ENCODE measurements at places on chromosomes 13 and 19.

DNA sequence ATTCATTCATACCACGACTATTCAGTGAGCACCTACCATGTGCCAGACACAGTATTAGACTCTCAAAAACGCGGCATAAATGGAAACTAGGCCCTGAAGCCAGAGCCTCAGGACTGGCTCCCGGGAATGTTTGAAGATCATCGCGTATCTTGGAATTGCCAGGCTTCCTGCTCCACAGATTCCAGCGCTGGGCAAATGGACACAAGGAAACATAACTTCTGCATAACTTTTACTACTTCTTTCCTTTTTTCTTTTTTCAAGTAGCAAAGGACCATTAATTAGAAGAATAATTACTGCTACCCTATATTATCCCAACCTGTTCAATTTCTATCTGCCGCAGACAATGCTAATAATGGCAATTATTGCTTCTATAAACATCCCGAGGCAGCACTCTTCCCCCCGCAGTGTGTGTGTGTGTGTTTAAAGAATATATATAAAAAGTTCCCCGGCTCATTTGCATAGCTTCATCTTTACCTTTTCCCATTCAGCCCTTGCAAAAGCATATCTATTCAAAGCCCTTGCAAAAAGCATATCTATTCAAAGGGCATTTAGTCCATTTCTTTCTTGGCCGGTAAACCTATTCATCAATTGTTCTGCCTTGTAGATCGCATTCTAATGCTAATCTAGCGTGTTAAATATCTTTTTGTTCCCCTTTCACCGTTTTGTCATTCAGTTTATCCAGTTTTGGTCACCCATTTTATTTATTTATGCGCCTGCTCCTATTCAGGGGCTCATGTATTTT lies 6.1 kb downstream of the SOX21 start:
- no peak for DNase-seq

DNA sequence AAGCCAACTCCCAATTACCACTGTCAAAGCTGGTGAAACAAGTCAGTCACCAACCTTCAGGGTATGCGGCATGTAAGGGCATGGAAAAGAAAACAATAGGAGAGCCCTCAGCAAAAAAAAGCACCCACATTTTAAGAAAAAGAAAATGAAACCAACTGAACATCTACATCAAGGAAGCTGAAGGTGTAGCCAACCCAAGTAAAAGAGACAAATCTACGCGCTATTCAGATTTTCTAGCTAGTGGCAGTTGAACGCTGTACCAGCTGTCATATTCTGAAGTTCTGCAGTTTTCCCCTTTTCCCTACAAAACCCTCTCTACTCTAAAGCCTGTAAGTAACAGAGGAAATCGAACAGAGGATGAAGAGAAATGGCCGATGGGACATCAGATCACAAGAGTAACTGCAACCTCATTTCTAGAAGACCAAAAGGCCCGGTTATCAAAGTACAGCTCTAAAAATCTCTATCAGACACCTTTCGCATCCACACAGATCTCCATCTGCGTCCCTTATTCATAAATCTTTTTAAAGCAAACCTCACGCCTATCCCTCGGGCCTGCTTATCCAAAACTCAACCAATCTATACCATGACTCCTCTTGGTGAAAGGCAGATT lies 1.4 kb downstream of the MYCBP2 start:
- DNase-seq, result no peak

DNA sequence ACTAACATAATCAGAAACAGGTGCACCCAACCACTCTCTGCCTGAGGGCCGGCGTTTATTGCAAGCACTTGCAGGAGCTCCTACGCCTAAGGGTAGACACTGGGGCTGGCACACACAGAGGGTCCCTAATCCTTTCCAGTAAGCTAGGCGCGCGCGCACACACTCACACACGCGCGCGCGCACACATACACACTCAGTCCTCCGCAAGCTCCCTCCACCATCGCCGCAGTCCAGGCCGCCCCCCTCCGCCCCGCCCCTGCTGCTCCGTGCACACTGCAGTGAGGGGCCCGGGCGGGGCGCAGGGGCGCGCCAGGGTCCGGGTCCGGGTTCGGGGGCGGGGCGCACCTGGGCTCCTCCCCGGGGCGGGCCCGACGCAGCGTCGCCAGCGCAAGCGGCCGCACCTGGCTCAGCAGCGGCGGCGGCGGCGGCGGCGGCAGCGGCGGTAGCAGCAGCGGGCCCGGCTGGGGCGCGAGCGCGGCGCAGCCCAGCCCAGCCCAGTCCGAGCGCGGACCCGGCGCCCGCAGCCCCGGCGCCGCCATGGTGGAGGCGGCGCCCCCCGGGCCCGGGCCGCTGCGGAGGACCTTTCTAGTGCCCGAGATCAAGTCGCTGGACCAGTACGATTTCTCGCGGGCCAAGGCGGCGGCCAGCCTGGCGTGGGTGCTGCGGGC lies at the start of gene CAMSAP3:
CAMSAP3 (plus strand) TSS at position 398 of the 668 bp plus-strand sequence; CDS start at position 538, 140 bp downstream.
- peak; percentile 85 for DNase-seq

- no peak for DNase-seq
Measured at GRCh38 chr13:98427331-98427995, 149.4 kb downstream of the STK24 start.

DNA sequence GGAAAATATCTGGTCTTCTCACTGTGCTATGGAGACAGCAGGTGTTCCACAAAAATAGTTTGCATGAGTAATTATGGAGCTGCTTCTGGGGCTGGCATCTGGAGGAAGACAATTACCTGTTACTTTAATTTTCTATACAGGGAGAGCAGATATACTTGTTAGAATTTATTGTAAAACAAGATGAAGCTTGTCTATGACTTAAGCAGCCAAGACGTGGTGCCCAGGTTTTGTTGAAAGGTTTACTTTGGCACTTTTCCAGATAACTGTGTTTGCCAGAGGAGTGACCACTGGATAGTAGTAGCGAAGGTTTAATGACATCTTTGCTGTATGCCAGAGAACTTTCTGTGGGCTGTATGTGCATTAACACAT lies 134.5 kb upstream of the KL start:
- DNase-seq, result no peak

DNA sequence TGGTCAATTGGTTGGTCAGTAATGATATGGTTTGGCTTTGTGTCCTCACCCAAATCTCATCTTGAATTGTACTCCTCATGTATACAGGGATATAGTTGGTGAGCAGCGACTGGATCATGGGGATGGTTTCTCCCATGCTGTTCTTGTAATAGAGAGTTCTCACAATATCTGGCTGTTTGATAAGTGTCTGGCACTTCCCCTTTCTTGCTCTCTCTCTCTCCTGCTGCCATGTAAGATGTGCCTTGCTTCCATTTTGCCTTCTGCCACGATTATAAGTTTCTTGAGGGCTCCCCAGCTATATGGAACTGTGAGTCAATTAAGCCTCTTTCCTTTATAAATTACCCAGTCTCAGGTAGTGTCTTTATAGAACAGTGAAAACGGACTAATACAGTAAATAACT lies 120.7 kb downstream of the TRPC4 start:
- DNase-seq, result no peak

- no peak for DNase-seq
Measured at GRCh38 chr19:19571071-19571786, 33.2 kb downstream of the CILP2 start.

- peak; percentile 82 for DNase-seq
Measured at GRCh38 chr19:18469069-18469846, 31.3 kb upstream of the ISYNA1 start.

- DNase-seq, result no peak
Measured at GRCh38 chr13:90628471-90628870, 719.0 kb upstream of the MIR17HG start.

DNA sequence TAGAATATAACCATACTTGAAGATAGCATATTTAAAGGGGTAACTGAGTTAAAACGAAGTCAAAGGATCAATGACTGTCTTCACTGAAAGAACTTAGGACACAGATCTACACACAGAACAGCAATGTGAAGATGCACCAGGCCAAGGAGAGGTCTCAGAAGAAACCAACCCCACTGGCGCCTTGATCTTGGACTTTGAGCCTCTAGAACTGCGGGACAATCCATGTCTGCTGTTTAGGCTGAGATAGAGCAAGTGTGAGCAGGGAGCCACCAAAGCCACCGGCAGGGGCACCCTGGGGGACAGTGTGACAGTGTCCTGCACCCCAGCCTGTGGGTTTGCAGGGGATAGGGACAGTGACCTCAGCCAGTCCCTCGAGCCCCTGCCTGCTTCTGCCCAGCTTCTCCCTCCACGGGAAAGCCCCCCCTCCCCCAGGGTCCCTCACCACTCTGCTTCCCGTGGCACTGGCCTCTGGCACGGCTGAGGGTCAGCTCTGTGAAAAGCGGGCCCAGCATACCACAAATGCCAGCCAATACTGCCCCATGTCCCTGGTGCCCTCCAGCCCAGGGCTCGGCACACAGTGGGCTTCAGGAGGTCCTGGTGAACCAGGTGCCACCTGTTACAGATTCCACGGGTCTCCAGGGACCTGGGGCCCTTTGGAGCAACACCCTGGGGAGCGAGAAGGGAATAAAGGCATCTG lies 40.8 kb downstream of the KLF2 start:
- DNase-seq, result no peak

- DNase-seq, result no peak
Measured at GRCh38 chr19:13122275-13122878, 4.3 kb downstream of the NACC1 start.

DNA sequence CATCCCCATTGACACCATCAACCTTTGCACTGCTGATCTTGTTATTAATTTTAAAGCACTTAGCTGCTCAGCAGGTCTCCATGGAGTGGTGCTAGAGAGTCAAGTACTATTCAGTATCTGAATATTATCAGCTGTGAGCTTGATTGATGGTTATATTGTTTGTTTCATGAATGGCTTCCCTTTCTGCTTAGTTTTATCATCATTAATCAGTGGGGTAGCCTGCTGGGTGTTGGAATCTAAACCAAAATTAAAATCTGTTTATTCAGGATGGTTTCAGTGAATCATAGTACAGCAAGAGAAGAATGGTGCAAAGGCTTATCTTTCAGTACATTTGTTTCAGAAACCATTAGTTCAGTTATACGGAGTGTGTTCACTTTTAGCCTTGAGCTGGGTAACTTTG lies 42.5 kb upstream of the SCEL start:
- no peak for DNase-seq

GRCh38 chr19:42290523-42291434 lies 11.2 kb upstream of the PRR19 start:
- no peak for DNase-seq

DNA sequence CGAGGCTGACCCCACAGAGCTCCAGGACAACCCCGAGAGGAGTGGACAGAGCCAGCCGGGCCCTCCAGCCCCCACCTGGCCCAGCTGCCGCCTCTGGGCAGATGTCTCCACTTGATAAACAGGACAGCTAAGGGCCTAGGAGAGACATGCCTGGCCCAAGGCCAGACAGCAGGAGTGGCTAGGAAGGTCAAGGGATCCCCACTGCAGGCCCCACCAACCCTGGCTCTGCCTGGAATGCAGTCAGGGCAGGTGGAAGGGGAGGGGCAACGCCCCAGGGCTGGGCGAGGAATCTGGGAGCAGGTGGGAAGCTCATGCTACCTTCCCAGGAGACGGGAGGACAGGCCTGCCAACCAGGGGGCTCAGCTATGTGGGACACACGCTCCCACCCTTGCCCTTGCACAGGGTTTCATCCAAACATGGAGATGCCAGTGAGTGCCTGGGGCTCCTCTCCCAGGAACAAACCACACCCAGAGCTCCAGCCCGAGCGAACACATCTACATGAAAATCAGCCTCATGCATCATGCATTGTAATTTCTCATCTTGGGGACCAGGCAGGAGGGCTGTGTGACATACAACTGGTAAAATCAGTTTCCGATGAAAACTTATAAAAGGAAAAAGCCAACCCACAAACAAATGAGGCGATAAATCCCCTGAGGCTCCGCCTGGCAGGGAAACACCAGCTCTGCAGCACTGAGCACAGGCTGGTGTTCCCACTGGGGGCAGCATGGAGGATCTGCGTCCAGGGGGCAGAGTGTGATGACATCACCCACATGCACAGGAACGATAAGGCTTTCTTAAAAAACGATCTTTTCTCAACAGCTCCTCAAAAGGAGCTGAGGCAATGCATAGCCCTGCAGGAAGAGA lies 25.0 kb downstream of the SH3GL1 start:
- peak; percentile 83 for DNase-seq

DNA sequence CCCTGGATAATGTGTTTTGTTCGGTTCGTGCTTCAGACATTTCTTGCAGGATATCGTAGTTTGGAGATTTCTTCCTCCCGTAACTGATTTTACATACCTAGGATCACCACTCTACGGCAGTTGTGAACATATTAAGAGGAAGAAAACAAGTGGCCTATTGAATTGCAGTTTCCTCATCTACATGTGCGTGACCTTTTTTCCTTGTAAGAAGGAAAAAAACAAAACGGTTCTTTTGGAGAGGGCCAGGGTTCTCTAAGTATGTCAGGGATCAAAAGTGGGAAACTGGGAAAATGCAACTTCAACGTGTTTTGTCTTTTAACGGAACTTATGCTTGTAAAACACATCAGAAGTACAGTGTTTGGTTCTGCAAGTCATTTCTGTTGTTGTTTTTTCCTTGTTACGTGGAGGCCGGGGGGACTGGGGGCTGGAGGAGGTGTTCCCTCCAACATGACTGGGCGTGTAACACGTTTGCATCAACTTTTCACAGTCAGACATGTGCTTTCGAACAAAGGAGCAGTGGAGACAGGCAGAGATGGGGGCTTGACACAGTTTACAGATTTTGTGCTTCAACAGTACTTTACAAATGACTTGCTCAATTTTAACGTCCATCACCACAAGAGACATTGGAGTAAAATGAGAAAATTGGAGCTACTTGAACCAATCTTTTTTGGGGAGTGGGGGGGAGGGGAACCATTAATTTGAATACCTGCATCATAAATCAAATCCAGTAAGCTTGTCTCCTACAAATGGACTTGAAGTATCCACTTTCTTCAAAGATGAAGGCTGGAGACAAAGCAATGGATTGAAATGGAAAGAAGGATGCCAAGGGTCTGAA lies 3.8 kb downstream of the ZC3H4 start:
- DNase-seq, result no peak

DNA sequence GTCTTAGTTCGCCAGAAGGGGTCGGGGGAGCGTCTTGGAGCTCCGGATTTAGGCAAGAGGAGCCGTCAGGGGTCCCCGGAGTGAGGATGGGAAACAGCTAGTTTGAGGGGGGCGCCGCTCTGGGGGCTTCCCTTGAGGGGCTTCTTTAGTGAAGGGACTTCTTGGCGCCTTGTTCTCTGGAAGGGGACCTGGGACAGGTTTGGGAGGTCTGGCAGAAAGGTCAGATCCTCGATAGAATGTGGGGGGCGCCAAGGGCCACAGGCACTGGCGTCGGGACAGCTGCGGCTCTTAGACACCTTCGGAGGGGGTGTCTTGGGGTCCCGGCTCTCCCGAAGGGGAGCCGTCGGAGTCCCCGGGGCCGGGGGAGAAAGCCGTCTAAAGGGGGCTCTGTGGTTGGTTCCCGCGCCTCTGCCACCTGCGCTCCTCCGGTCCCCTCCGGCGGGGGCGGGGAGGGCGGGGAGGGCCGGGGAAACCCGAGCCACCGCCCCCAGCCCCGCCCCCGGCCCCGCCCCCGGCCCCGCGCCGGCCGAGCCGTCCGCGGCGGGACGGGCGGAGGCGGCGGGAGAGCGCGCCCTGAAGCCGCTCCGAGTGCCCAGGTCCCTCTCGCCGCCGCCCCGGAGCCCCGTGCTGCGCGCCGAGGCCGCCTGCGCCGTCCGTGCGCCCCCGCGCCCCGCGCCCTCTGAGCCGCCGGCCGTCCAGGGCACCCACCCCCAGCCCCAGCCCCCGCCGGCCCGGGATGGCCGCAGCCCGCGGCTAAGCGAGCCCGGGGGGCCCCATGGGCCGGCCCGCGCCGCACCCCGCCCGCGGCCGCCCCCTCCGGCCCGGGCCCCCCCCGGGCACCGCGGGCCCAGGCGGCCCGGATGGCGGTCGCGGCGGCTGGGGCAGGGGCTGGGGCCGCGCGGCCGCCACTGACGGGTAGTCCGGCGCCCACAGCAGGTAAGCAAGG lies at the start of gene NRTN:
NRTN (plus strand) TSS at position 552 of the 946 bp plus-strand sequence. CDS start 19,099 bp downstream, outside the sequence.
- DNase-seq, result peak; percentile 74
